AG04450 (cell line): ENCODE measurements at places on chromosomes 7 and 10. TPM values are rescaled to one million over a fixed set of nuclear protein-coding genes. Genes with fewer than 3 reads are reported as not detected.

The FKBP6 gene
- polyA plus RNA-seq = not detected in 2 replicates

The HKDC1 gene
- 0.47 and 0.83 TPM in 2 replicates for polyA plus RNA-seq

The SH2D4B gene
- polyA plus RNA-seq = not detected in 2 replicates

GRCh38 chr10:118625504-118625903, 30.1 kb upstream of the PRLHR start:
- DNase-seq = no peak

GRCh38 chr10:120285408-120285807, 171.6 kb upstream of the PLPP4 start:
- DNase-seq = no peak

GRCh38 chr10:62511656-62512055, 137.5 kb downstream of the ZNF365 start:
- no peak for DNase-seq

- no peak for DNase-seq
These were observed 58.6 kb upstream of the COL13A1 start for GRCh38 chr10:69742928-69743602.

- no peak for DNase-seq
These were observed 8.2 kb upstream of the PON3 start for GRCh38 chr7:95404316-95404865.

DNA sequence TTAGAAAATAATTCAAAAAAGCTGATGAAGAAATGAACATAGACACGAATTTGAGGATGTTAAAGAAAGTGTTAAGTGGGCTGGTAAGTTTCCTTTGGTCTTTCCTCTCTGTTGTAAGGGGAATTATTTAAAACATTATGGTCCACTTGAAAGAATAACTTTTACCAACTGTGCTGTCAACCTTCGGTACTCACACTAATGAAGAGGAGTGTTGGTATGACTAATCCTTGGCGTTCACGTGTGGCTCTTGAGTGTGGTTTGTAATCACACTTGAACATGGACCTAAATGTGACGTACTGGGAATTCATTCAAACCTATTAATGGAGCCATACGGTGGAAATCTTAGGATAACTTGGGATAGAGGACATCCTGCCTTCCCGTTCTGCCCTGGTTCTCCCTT, 41.3 kb downstream of the TBXAS1 start:
- no peak for DNase-seq

DNA sequence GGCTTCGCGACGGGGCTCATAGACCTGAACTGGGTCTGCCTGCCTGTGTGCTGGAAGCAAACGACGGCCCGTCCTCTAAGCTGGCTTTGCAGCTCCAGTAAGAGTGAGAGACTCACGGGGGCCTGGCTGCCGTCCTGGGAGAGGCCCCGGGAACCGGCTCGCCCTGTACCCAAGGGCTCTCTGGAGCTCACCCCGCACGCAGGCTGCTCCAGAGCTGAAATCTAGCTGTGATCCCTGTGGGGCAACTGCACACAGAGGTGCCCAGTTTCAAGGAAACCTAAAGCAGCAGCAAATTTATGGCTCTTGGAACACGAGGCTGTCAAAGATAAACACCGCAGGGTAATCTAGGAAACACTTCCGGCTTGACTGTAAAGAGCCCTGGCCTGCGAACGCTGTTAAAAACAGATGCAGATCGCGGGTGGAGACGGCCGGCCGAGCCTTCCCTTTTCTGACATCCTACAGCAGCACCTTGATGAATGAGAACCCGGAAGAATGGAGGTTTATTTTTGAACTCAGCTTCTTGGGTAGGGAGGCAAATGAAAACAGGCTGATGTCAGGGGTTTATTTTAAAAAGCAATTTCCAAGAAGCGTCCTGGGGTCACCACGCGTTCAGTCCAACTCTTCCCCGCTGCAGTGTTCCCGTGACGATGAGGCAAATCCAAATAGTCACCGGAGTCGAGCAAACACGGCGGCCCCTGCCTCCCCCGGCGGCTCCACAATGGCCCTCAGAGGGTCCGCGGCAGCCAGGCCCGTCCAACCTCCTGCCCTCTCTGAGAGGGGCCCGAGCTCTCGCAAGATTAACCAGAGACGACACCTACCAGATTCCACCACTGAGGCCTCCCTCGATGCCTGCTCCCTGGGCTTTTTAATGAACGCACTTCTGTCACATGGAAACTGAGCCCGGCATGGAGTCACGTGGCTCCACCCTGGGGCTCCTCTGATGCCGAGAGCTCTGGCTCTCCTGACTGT, 29.6 kb downstream of the AMZ1 start:
- DNase-seq = no peak

GRCh38 chr7:149875396-149875795, 1.6 kb downstream of the ATP6V0E2 start:
- DNase-seq = no peak

DNA sequence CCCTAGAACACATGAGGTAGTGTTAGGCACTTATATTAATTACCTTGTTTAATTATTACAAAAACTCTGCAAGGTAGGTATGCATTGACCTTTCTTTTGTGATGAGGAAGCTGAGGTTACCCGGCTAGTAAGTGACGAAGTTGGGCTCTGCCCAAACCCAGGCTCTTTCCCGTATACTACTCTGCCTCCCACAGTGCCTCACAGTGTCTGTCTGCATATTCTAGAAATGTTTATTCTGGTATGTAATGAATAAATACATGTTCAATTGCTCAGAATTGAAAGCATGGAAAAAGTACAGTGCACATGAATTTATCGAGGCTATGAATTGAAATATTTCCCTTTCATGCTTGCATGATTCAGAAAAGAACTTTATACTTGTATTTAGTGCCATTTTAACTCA, 304.9 kb downstream of the PHTF2 start:
- no peak for DNase-seq

The NANOS1 gene
- 0.58 and 0.95 TPM in 2 replicates for polyA plus RNA-seq

The CASTOR2 gene
- polyA plus RNA-seq = 3.9 and 8.2 TPM in 2 replicates

The CRHR2 gene
- polyA plus RNA-seq = not detected in 2 replicates

- DNase-seq = no peak
These were observed 53.1 kb upstream of the KMT2E start for GRCh38 chr7:104960741-104961448.

DNA sequence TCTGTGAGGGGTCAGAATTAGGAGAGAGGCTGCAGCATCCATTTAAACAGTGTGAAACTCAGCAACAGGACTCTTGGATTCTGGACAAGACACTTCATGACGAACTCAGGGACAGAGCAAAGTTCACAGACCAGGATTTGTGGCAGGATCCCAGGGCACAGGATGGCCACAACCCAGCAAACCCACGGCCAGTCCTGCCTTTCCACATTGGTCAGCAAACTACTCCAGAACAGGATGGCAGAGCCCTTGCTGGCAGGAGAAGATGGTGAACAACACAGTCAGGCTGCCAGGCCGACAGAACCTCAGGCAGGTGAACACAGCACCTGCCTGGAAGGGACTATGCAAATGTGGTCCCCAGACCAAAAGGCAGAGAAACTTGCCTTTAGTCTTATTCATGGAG, 34.4 kb downstream of the VSTM4 start:
- DNase-seq = no peak

The MKX gene
- polyA plus RNA-seq = 0.76 and 0.87 TPM in 2 replicates

DNA sequence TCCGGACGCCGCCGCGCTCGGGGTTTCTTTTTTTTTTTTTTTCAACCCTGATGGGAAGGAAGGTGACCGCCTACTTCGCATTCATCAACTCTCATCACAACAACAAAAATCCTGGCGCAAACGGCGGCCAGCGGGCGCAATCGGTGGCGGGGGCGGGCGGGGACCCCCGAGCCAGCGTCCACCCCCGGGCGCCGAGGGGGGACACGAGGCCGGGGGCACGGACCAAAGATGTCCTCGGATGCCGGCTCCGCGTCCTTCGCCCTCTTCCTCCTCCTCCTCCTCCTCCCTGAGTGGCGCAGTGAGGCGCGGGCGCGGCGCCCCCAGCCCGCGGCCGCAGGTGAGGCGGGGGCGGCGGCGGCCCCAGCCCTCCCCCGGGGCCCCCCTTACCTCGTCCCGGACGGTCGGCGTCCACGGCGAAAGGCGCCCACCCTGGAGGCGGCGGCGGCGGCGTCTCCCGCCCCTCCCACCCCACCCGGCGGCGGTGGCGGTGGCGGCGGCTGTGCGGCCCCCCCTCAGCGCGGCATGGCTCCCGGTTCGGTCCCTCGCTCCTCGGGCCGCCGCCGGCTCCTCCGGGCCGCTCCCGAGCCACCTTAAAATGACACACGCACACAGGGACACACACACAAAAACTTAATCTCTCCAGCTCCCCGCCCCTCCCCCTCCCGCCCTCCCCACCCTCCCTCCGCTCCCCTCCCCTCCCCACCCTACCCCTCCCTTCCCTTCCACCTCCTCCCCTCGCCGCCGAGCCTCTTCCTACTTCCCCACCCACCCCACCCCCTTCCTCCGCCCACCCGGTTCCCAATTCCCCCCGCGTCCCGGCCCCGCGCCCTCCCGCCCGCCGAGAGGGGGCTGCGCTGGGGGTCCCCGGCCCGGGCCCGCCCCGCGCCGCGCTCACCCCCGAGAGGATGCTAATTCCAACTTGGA, at the start of gene CTBP2:
CTBP2 (minus strand) TSS at position 632 of the 924 bp plus-strand sequence.
- no peak for DNase-seq

DNA sequence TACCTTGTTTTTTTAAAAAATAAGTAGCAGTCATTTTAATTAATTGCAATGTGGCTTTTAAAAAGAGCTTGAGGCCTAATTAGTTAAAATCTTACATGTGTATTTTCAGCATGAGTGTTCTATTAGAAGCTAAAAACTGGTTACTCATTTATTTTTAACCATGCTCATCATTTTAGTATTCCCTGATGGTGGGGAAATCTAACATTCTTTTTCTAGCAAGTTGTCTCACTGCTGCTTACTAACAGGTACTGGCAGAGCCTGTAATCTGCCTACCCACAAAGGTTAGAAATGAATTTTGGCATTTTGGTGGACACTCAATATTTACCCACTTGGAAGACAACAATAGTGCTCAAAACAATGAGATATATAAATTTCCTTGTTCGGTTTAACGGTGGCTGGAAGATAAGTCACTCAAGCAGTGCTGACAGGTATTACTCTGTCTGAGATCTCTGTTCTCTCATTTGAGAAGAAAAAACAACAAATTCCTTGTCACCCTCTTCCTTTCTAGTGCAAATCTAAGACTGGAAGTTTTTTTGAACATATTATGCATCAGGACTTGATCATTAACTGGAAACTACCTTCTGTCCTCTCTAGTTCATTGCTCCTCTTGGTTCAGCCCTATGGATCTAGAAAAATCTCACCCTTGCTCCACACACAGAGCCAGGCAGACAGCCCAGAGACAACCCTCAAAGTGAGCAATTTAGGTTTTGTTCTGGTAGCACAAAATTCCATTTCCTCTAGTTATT, 83.3 kb downstream of the VWDE start:
- DNase-seq = no peak

The KCP gene
- 0.04 and 0.05 TPM in 2 replicates for polyA plus RNA-seq

DNA sequence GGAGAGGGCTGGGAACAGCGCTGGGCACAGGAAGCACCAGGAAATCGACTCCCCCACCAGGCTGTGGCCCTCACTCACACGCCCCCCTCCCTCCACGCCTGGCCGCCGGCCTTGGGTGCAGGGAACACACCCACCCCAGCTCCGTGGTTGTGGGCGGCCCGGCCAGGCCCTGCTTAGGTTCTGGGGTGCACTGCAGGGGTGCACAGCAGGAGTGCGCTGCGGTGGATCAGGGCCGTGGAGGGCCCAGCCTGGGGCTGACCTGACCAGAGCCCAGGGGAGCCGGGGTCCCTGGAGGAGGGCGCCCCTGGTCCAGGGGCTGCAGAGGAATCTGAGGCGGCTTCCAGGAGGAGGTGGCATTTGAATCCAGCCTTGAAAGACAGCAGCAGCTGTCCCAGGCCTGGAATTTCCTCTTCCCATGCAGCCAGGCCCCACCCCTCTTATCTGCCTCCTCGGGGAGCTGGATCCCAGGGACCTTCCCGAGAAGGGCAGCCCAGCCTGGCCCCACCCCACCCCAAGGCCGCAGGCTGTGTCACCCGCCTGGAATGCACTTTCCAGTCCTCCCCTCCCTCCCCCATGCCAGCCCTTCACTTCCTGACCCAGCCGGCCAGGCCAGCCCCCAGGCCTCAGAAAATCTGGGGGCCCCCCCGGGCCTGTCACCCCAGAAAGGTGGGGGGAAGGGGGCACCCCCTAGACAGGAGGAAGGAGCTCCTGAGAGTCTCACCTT, 18.4 kb upstream of the PDGFA start:
- peak; percentile 63 for DNase-seq

DNA sequence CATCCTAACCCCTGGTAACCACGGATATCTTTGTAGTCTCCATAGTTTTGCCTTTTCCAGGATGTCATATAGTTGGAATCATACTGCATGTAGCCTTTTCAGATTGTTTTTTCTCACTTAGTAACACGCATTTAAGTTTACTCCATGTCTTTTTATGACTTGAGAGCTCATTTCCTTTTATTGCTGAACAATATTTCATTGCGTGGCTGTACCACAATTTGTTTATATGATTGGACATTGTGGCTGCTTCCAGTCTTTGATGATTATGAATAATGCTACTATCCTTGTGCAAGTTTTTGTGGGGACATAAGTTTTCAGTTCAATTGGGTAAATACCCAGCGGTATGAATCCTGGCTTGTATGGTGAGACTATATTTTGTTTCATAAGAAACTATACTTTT, 60.8 kb downstream of the AOAH start:
- no peak for DNase-seq

GRCh38 chr10:130027716-130028464, 63.8 kb upstream of the EBF3 start:
- DNase-seq = no peak

- no peak for DNase-seq
These were observed 267.8 kb upstream of the MYO3A start for GRCh38 chr10:25666276-25666675.

- no peak for DNase-seq
These were observed 35.5 kb downstream of the HIF1AN start for GRCh38 chr10:100571084-100571856.

- DNase-seq = no peak
These were observed 16.2 kb upstream of the SCIN start for GRCh38 chr7:12554351-12554750.

The RADIL gene
- polyA plus RNA-seq = 0.07 and 0.31 TPM in 2 replicates

The TRPV6 gene
- not detected in 2 replicates for polyA plus RNA-seq

The NOLC1 gene
- polyA plus RNA-seq = 60.9 and 80.8 TPM in 2 replicates

The IL6 gene
- polyA plus RNA-seq = 12.7 and 18.4 TPM in 2 replicates

DNA sequence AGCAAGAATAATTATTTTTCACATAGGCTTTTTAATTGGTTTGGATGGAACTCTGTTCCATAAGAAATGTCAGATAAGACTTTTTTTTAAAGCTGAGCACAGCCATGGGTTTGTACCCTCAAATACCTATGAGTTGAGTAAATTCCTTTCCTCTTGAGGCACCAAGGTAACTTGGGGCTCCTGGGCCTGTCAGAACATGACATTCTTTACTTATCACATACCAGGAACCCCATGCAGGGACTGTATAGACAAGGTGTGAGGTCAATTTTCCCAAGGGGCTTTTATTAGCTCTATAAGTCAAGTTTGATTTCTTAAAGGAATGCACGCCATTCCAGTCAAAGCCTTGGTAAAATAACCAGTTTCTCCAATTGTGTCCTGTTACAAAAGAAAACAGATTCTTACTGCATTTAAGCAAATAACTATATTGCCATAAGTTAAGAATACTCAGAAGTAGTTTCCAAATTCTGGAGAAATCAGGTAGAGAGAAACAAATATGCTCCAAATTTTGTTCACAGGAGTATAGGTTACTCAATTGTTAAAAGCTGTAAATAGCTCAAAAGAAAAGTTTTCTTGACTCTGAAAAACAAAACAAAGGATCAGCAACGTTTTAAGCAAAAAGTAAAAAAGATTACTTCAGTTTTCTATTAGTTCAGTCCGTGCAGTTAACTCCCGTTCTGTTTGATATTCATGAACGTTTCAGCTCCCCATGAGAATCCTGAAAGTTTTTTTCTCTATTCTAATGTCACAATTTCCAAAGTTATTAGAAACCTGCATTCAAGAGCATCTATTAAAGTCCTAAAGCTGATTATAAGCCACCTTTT, 167.5 kb upstream of the NAMPT start:
- DNase-seq = no peak
